ENCODE measurements at places on chromosomes 2 and 18. TPM values are rescaled to one million over a fixed set of nuclear protein-coding genes. Genes with fewer than 3 reads are reported as not detected.

COLEC11 gene
- 0.82 TPM for total RNA-seq

PID1 gene
- 25.0 TPM for total RNA-seq

INHBB gene
- total RNA-seq: 6.1 TPM

CLEC4F gene
- not detected for total RNA-seq

RSAD2 gene
- total RNA-seq: 1.5 TPM

HOXD13 gene
- not detected for total RNA-seq

GRB14 gene
- 9.0 TPM for total RNA-seq

PROC gene
- 0.18 TPM for total RNA-seq

FTCDNL1 gene
- total RNA-seq: 4.1 TPM

DNA sequence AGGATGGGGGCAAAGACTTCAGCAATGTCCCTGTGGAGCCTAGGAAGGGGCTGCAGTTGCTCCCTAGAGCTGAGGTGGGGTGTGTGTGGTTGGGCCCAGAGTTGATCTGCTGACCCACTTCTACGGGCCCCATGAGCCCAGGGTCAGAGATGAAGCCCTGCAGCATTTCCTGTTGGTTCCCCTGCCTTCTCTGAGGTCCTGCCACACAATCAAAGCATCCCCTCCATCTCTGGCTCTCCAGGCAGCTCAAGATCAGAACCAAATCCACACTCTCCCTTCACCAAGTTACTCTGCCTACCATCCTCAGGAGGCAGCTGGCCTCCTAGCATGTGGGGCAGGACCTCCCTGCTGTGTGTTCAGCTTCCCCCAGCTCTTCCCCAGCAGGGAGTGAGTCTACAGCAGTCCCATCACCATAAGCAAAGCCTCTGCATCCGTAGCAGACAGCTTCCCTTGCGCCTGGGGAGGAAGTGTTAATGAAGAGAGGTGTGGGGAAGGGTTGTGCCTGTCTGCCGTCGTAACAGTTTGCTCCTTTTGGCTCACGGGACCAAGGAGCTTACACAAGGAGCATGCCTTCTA, 26.9 kb downstream of the TMEM247 start:
- DNase-seq: no peak

- no peak for DNase-seq
Observed at GRCh38 chr2:41576423-41576822, 471.4 kb upstream of the PKDCC start.

GRCh38 chr2:7116511-7116910, 199.3 kb downstream of the RNF144A start:
- DNase-seq: peak; percentile 38

- DNase-seq: peak; percentile 42
Observed at GRCh38 chr2:74835831-74836674, 2.1 kb downstream of the HK2 start.

- no peak for DNase-seq
Observed at GRCh38 chr18:36328385-36328858, 30.9 kb downstream of the FHOD3 start.

Measured in cerebellum (tissue), 4 donors.